ENCODE measurements at places on chromosomes 4 and X.

DNA sequence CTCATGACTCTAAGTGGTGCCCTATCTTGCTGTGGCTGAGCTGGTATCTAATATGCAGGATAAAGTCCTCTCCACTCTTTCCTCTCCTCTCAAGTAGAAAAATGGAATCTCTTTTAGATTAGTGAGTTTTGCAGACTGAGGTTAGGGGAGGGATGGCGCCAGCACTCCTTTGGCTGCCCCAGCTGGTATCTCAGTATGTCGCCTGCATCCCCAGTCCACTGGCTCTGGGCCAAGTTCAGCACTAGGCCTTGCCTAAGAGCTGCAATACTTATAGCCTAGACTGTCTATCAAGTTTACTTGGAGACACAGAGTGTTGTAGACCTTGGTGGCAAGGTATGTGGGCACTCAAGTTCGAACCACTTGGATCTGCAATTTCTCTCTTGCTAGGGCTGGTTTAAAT, 351.3 kb downstream of the NAP1L3 start:
- no peak for DNase-seq

DNA sequence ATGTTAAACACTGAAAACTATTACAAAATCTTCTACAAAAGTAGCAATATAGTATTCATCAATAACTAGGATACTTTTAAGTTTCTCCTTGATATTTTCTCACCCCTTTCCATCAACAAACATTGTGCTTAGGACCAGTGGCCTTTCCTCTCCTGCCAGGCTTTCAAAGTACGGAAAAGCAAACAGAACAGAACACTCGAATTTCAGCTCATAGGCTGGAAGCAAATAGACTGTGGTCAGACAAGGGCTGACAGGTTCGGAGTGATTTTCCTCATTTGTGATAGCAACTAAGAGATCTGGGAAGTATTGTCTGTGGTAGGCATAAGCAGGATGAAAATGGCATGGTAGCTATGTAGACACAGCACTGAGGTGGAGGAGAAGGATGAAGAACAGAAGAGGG, 68.6 kb upstream of the SORBS2 start:
- DNase-seq, result no peak

GRCh38 chr4:156336511-156336910, 382.8 kb upstream of the CTSO start:
- DNase-seq, result no peak

DNA sequence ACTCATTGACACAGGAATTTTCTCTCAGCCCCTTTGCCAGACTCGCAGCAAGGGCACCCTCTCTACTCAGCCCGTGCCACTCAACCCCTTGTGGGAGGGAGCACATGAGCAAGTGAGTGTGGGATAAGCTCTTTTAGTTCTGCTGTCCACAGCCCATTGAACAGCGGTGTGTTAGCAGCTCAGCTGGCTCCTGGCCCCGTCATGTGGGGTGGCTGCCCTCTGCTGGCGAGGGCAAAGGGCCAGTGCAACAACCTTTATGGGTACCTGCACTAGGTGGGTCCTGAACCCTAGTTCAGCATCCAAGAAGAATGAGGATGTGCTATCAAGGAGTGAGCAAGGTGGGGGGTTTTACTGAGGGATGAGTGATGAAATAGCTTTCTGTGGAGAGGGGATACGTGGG, 85.0 kb upstream of the ZNF81 start:
- no peak for DNase-seq

GRCh38 chrX:13690836-13691235, 1.9 kb downstream of the RAB9A start:
- no peak for DNase-seq

DNA sequence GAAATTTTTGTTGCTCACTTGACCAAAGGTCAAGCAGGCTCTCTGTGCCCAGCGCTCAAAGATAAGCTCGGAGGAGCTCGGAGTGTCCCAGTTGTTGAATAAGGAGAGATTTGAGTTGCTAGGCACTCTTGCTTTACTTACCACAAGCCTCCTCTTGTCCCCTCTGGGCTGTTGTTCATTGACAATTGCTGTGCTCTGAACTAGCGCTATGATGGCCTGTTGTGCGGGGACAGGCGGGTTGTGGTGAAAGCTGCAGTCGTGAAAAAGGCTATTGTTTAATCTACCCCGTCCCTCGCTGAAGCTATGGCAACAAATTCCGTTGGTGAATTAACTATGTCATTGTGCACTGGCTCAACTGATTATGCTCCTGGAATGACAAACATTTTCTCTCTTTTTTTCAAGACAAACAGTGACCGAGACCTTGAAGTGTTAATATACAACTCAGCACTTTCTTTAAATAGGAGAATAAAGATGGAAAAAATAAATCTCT, 21.0 kb upstream of the POLA1 start:
- DNase-seq, result no peak

GRCh38 chr4:15562114-15562513, 92.4 kb downstream of the CC2D2A start:
- DNase-seq, result no peak

DNA sequence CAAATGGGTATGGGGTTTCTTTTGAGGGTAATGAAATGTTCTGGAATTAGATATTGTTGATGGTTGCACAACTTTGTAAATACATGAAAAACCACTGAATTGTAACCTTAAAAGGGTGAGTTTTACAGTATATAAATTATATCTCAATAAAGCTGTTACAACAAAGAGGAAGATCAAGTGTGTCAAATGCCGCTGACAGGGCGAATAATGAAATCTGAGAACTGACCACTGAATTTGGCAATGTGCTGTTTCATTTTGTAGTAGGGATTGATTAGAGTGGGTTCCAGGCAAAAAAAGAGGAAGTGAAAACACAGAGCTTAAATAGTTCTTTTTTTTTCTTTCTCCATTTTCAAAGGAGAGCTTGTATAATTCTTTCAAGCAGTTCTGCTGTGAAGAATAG, 161.1 kb upstream of the NAP1L5 start:
- no peak for DNase-seq

GRCh38 chr4:1635464-1635863, 48.6 kb downstream of the FAM53A start:
- no peak for DNase-seq

- DNase-seq, result no peak
These were observed 35.9 kb downstream of the AFF1 start for GRCh38 chr4:86970447-86971354.

GRCh38 chr4:38871593-38871992, 4.0 kb downstream of the FAM114A1 start:
- DNase-seq, result no peak

- no peak for DNase-seq
These were observed 441.6 kb upstream of the PITX2 start for GRCh38 chr4:111064342-111064993.

DNA sequence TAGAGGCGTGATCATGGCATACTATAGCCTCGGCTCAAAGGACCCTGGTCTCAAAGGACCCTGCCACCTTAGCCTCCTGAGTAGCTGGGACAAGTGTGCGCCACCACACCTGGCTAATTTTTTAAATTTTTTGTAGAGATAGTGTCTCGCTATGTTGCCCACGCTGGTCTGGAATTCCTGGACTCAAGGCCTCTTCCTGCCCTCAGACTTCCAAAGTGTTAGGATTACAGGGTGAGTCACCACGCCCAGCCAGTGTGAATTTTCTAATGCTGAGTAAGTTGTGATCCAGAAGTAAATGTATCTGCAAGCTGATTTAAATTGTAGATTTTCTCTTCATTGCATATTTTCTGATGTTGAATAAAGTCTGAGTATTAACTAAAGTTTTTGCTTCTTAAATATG, 2.6 kb upstream of the ZNF674 start:
- DNase-seq, result no peak

DNA sequence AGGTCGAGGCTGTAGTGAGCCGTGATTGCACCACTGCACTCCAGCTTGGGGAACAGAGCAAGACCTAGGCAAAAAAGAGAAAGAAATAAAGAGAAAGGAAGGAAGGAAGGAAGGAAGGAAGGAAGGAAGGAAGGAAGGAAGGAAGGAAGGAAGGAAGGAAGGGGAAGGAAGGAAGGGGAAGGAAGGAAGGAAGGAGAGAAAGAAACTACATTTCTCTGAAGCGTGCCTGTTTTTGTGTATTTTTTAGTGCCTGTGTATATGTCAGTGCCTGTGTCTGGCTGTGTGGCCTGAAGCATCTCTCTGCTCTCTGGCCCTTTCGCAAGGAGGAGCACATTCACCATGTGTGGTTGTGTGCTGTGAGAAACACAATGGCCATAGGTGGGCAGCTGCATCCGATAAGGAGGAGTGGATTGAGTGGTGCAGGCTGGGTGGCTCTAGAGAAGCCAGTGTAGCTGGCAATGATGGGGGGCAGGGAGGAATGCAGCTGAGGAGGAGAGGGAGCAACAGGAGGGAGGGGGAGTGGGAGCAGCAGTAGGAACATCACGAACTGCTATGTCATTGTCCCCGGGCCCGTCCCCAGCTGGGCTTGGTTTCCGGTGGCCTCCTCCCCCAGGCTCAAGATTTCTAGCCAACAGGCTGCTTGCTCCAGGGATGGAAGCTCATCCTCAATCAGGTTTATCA, 11.4 kb downstream of the SYN1 start:
- DNase-seq, result no peak

GRCh38 chrX:44178274-44179053, 165.0 kb downstream of the EFHC2 start:
- no peak for DNase-seq

DNA sequence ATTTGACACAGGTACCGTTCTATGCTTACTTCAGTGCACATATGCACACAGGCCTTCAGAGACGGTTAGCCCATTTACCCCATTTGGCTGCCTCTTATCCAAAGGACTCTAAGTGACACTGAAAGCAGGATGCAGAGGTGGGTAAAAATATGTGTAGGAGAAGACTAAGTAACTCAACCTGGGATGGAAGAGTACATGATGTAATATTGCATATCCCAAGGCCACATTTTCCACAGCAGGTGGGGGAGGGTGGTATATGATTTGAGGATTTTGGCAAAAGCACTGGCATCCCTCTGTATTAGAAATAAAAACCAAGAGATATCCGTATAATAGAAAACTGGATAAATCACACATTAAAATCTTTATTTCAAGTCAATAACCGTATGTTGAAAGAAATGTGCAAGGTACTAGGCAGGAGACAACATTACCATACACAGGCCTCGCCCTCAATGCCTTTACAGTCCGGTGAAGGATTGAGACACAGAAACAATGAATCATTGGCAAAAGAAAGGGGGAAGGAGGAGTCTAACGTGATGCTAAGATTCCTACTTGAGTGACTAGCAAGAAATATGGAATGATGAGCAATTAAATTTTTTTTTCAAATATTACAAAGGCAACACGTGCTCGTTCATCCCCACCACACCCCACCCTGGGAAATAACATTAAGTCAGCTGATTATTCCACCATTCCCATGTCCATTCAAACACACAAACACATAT, 161.0 kb upstream of the RASGEF1B start:
- DNase-seq, result no peak

DNA sequence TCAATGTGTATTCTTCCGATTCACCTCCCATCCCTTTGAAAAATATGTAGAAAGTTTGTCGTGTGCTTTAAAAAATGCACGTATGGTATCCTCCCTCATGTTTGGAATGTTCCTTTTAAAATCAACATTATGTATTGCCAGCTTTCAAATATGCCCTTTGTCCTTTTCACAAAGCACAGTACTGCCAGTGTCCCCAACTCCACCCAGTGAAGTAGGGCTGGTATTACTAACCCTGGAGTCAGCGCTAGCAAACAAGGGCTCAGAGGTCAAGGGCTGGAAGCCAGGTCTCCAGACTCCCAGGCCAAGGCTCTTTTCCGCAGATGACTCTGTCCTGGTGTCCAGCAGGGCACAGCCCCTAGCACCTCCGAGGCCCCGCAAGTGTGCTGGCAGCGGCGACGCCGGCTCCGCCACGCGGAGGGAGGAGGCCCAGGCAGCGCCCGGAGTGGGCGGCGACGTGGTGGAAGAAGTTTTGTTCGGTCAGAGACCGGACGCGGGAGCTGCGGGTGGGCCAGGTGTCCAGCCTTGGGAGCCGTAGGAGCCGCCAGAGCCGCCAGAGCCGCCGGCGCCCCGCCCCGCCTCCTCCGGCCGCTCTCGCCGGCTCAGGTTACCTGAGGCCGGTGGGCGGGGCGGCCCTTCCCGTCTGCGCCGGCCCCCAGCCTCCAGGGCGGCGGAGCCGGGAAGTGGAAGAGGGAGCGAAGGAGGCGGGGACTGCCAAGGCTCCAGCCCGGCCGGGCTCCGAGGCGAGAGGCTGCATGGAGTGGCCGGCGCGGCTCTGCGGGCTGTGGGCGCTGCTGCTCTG, at the start of gene IL13RA1:
TSS of gene IL13RA1 (plus strand) at position 720 of the 799 bp plus-strand sequence. CDS start at position 753, 33 bp downstream.
- no peak for DNase-seq

DNA sequence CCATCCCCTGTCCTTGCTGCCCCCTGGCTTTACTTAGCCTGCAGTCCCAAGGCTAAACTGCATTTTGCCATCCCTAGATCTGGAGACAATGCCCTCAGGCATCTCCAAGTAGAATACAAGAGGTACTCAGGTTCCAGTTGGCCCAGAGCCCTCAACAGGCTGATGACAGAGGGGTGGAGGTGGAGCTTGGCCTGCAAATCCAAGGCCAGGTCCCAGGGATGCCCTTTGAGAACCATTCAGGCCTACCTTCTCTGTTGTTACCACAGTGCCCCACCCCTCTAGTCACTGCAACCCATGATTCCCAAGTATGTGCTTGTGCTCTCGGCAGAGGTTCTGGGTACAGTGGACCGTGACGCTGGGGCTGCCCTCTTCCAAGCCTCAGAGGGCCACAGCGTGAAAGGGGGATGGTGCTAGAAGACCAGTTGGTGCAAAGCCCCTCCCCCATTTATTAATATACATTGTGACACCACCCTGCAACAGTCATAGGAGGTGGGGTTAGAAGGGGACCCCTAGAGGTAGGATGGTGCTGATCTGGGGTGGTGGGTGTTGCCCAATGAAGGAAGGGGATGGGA, 6.4 kb upstream of the UBA1 start:
- DNase-seq, result no peak

DNA sequence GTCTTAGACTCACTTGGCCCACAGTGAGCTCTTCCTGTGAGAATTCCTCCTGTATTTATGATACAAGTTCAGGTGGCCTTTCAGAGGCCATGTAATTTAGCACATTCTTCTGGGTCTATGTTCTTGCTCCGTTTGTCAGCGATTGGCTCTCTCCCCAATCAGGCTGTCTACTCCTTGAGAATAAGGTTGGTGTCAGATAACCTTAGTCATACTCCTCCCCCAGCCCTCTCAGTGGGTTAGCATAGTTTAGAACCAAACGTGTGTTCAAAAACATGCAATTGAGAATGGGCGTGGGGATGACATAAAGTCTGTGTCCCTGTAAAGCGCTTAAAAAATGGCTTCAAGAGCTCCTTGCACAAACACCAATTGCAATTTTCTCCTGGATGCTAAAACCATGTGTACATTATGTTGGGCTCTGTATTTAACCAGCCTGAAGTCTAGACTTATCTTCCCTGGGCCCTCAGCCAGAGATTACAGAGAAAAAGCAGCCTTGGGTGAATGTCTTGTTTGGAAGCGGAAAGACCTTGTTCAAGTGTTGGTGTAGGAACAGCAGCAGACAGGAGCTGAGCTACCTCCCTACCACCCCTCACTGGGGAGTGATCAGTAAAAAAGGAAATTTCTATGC, 9.9 kb upstream of the CT47C1 start:
- DNase-seq, result no peak

GRCh38 chr4:10035130-10035529, 13.8 kb upstream of the SLC2A9 start:
- DNase-seq, result no peak

DNA sequence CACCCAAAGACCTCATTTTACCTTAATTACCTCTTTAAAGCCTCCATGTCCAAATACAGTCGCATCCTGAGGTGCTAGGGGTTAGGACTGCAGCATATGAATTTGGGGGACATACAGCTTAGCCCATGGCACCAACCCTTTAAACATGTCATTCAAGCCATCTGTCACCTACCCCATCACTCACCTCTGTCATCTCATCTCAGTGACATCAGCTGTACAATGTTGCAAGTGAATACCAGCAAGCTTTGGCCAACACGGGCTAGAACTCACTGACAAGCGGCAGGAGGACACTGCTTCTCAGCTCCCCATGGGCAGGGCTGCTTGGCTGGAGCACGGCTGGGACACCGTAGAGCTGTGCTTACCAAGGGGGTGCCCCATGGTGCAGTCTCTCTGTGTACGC, 107.5 kb downstream of the STK32B start:
- no peak for DNase-seq
